ENCODE measurements at places on chromosomes 13 and 19. TPM values are rescaled to one million over a fixed set of nuclear protein-coding genes. Genes with fewer than 3 reads are reported as not detected.

DNA sequence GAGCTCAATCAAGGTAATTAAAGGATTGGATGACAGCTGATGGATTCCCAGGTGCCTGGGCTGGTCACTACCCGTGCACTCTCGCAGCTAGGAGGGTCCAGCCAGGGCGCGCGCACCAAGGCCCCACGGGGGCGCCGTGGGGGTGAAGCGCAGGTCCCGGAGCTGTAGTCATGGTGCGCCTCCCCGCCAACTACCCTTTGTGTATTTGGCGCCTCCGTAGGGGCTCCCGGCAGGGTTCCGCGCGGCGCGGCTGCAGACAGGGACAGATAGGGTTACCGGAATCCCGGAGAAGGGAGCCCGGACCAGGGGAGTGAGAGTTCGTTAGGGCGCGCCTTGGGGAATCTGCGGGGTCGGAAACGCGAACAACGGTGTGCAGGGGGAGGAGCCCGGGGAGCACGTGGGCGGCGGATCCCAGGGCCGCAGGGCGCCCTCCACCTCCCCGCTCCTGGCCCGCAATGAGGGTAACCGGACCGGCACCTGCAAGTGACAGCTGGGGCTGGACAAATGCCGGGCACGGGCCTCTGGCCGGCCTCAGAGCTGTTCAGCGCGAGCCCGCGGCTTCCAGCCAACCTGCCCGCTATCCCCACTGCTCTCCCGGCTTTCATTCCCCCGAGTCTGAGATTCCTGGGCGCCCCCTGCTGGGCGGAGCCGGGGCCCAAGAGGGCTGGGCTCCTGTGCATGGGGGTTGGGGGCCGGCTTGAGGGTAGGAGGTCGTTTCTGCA is 3.4 kb upstream of the PRAM1 start:
- peak; percentile 91 for DNase-seq

GRCh38 chr19:16861834-16862233 is 27.0 kb upstream of the F2RL3 start:
- DNase-seq, result no peak

DNA sequence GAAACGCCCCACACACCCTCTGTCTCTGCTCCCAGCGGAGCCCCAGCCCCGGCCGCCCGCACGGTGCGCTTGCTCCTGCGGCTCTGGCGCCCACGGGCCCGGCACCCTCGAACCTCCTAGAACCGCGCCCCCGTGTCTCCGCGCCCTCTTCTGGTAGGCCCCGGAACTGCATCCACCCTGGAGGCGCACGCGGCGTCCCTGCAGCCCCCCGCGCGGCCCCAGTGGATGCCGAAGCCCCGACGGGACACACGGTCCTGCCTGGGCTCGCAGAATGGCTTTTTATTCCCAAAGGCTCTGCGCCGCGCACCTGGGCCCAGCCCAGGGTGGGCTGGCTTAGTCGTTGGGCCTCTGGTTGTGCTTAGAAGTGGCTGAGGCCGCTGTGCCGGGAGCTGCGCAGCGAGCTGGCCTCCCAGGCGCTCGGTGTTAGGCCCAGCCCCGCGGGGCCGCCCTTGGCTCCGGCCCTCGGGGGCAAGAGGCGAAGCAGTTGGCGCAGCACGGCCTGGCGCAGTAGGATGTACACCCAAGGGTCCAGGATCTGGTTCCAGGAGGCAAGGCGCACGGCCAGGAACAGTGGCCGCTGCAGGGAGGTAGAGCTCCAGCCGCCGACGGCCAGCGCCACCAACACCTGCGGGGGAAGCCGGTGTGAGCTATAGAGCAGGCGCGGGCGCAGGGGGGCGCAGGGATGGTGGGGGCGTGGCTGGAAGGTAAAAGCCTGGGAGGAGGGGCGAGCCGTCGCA is 2.8 kb downstream of the PTGER1 start:
- peak; percentile 96 for DNase-seq

- peak; percentile 74 for DNase-seq
Observed at GRCh38 chr13:60448907-60449510, 52.0 kb downstream of the TDRD3 start.

FGF14 gene
- total RNA-seq, result not detected

GRCh38 chr13:65154661-65155447 is 2075.3 kb downstream of the PCDH9 start:
- DNase-seq, result no peak

SYNE4 gene
- total RNA-seq, result 2.9 TPM
